ENCODE measurements at places on chromosomes 4 and X.

GRCh38 chrX:131830400-131831184 is 192.5 kb upstream of the STK26 start:
- DNase-seq, result peak; percentile 98

GRCh38 chr4:161642708-161643107 is 521.1 kb downstream of the FSTL5 start:
- DNase-seq, result no peak

DNA sequence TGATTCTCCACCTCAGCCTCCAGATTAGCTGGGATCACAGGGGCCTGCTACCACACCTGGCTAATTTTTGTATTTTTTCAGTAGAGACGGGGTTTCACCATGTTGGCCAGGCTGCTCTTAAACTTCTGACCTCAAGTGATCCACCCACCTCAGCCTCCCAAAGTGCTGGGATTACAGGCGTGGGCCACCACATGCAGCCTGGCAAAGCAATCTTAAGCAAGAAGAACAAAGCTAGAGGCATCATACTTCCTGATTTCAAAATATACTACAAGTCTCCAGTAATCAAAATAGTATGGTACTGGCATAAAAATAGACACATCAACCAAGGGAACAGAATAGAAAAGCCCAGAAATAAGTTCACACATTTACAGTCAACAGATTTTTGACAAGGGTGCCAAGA is 12.8 kb upstream of the F8A1 start:
- no peak for DNase-seq

GRCh38 chr4:142274137-142274536 is 572.0 kb downstream of the INPP4B start:
- DNase-seq, result no peak

DNA sequence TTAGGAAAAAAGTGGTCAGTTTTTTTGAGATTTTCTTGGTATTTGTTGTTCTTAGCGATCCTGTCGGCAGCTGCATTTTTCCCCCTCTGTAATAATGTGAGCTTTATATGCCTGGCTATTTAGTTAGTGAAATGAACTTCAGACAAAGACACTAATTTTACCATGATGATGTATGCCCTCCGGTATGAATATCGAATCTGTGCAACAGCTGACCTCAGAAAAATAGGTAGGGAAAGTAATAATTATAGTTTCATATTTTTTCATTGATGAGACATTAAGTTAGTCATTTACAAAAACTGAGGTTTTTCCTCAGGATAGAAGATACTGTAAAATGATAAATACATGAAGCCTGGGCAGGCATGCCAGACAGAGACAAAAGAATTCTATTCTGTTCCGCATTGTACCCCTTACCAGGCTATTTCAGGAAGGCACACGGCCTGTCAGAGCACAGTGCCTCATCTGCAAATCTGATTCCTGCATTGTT is 155.8 kb downstream of the SHROOM3 start:
- peak; percentile 46 for DNase-seq

GRCh38 chrX:78165425-78165824 is 26.0 kb upstream of the TAF9B start:
- no peak for DNase-seq

DNA sequence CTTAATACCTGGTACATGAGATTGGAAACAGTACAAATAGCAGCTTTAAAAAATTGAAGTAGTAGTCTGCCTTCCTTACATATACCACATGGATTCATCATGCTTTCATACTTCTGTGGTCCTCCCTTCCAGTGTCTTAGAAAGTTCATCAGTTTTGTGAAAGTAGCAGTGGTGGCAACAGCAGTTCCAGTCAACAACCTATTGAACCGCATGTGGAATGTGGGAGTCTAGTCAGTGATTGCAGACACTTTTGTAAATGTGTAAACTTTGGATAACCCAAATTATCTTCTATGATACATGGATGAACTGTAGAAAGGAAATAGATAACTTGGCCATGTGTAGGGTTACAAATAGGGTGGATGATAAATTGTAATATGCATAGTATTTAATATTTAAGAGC is 34.1 kb downstream of the FNIP2 start:
- DNase-seq, result no peak

GRCh38 chrX:97060020-97060419 is 176.3 kb downstream of the RPA4 start:
- DNase-seq, result no peak

GRCh38 chr4:1945124-1945895 is 63.5 kb downstream of the NELFA start:
- no peak for DNase-seq

- DNase-seq, result no peak
These were observed 567.7 kb downstream of the KCNIP4 start for GRCh38 chr4:21380861-21381260.

DNA sequence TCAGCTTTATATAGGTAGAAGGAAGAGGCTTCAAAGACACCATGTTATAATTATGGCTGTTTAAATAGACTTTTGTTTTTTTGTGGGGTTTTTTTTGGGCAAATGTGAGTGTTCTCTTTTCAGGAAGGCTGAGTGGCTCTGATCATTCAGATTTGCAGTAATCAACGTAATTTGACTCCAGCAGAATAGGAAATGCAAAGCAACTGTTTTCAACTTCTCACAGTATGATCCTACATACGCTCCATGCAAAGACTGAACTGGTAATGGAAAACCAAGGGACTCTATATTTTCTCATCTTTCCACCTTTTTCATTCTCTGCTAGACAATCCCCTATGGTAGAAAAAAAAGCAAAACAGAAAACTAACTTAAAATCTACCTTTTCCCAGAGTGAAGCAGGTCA is 10.8 kb downstream of the ADH1B start:
- DNase-seq, result no peak

- DNase-seq, result no peak
These were observed 116.8 kb downstream of the NAA11 start for GRCh38 chr4:79209081-79209480.

GRCh38 chr4:125749354-125749753 is 434.6 kb downstream of the FAT4 start:
- DNase-seq, result no peak

DNA sequence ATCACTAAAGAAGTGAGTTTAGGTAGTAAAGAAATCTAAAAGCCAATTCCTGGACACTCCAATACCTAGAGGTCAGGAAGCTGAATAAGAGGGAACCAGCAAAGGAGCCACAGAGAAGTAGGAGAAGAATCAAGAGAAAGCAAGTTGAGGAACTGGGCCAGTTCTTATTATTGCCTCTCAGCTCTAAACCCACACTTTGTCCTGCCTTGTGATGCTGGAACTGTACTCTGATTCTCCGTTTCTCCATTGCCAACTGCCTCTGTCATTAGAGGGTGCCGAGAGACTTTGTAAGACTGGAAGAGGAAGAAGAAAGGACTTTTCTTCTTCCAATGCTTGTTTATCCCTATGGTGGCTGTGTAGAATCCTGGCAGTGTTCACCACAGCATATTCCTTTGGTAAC is 38.6 kb downstream of the NSUN7 start:
- no peak for DNase-seq

DNA sequence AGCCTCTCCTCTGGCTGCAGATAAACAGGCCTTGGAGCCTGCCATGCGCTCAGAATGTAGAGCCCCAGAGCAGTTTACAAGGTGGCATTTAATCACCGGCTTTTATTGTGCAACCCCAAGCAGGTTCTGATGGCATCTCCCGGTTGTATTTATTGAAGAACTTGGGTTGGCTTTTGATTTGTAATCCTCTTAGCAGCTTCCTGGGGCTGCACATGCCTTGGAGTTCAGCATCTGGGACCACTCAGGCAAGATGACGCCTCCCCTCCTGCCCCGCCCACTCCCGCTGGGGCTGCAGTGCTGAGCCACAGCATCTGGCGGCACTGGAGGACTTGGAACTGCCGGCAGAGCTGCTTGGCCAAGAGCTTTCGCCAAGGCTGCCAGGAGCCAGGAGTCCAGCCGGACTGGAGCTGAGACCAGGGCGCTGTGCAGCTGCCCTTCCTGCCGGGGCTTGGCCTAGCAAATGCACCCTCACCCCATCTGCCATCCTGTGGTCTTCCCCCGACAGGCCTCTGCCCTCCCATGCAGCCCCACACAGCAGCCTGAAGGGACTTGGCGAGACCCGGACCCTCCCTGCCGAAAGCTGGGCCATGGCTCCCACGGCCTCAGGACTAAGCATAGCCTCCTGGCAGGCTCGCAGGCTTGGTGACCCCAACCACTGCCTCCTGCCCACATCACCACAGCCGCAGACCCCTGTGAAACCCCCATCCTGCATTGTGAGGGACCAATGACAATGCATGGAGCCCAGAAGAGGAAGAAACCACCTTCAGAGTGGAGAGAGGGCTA is 5.4 kb downstream of the HTRA3 start:
- no peak for DNase-seq

- DNase-seq, result no peak
These were observed 625.5 kb downstream of the TLL1 start for GRCh38 chr4:166498546-166498945.

DNA sequence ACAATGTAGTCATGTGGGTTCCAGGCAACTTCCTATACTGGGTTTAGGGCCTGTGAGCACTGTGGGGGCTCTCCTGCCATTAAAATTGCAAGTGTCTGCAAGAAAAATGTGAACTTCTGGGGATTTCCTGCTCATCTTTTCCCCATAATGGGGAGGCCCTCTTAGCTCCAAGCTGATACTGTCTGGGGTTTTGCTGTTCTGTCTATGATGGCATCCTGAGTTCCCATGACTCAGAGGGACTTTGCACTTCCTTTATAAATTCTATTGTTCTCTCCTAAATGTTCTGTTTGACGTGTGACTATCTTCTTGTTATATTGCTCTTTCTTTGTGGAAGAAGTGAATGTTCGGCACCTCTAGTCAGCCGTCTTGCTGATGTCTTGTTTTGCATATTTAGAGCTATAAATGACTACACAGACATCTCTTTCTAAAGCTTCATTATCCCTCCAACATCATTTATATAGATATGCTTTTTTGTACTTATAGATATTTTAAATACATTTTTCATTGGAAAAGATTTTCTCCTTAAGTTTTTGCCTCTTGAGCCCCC is 465.8 kb downstream of the NAF1 start:
- no peak for DNase-seq

GRCh38 chrX:38089173-38089982 is 83.0 kb downstream of the SYTL5 start:
- DNase-seq, result no peak

GRCh38 chrX:128928636-128929035 is 594.7 kb downstream of the SMARCA1 start:
- no peak for DNase-seq

GRCh38 chrX:32530802-32531403 is 680.4 kb downstream of the DMD start:
- DNase-seq, result peak; percentile 59

DNA sequence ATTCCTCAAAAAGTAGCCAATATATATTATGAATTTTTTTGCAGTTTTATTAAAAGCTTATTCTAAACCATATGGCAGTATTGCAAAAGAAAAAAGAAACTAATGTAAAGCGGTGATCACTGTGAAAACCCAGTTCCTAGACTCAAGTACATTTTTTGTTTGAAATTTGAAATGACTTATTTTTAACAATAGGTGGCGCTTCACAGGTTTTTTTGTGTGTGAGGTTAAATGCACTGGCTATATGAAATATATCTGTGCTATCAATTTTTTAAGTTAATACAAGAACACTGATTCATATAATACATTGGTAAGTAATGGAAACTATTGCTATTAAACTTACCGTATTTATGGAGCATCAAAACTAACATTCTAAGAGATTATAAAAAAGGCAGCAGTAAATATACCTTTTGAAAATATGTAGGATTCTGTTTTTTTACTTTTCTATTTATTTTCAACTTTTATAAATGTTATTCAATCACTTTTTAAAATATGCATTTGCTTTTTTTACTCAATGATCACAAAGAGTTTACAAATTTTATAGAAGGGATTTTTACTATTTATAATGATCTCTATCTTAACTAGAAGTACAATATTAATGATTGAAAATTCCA is 5.6 kb upstream of the SPRY1 start:
- no peak for DNase-seq

GRCh38 chr4:150173982-150174398 is 95.7 kb downstream of the DCLK2 start:
- no peak for DNase-seq

- DNase-seq, result no peak
These were observed 803.9 kb upstream of the PCDH10 start for GRCh38 chr4:132344924-132345828.

- DNase-seq, result no peak
These were observed 34.2 kb upstream of the FAT1 start for GRCh38 chr4:186757696-186758355.

DNA sequence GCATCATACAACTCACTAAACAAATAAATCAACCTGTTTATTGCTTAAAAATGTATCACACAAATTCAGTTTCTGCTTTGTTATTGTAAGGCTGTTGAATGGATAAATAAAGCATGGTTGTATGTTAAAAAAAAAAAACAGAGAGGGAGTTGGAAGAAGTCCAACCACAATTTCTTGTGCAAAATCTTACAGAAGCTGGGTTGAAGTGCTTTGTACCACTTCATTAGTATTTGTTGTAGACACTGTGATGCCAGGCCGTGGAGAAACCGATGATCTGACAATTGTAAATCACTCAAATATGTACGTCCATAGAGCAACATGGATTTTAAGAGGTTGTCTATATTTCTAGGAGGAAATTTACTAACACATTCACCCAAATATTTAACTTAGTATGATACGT is 132.6 kb upstream of the MXRA5 start:
- no peak for DNase-seq

DNA sequence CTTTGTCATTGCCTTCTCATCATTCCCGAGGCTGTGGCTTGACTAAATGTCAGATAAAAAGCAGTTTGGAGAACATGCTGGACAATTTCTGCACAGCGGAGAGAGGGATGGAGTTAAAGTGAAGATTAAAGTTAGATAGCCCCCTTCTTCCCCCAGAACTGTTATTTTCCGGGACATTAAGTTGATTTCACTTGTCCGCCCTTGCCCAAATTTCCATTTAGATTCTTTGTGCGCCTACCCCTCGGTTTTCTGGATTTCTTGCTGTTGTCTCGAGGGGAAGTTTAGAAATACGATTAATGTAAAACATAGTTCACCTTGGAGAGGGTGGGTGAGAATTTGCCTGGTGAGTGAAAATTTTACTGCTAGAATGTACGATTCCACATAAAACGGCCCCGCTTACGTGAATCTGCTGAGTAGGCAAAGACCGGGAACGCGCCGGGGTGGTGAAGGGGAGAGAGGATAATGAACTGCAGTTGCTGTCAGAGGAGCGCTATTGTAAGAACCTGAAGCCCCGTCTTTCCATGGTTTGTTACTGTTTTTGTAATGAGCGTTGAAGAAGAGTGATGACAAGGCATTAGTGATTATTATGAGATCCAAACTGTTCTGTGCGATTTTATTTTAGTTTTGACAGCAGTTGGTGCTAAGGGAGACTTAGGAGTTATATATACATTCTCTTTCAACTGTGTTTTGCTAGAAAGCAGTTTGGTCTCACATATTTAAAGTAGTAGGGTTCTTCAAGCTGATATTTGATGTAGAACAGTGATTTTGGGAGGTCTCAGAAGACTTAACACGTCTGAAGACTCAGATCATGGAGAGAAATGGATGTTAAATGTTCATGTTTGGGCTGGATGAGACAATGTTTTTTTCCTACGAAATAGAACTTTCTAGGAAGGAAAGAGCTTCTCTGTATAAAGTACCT is 73.0 kb downstream of the AFF1 start:
- peak; percentile 79 for DNase-seq

- peak; percentile 18 for DNase-seq
These were observed 33.8 kb downstream of the LONRF3 start for GRCh38 chrX:119008110-119008744.

GRCh38 chr4:37763831-37764230 is 62.7 kb upstream of the PGM2 start:
- no peak for DNase-seq

- DNase-seq, result no peak
These were observed 137.8 kb downstream of the SCFD2 start for GRCh38 chr4:53228036-53228435.
